Esophagus muscularis mucosa (tissue), 4 donors: ENCODE measurements at places on chromosomes 5 and 9. TPM values are rescaled to one million over a fixed set of nuclear protein-coding genes. Genes with fewer than 3 reads are reported as not detected.

Gene TMC1
- total RNA-seq, result not detected

Gene BHMT
- 4.5 TPM for total RNA-seq

Gene PCDHGA4
- 3.6 TPM for total RNA-seq

Gene PCDHB5
- 7.4 TPM for total RNA-seq

DNA sequence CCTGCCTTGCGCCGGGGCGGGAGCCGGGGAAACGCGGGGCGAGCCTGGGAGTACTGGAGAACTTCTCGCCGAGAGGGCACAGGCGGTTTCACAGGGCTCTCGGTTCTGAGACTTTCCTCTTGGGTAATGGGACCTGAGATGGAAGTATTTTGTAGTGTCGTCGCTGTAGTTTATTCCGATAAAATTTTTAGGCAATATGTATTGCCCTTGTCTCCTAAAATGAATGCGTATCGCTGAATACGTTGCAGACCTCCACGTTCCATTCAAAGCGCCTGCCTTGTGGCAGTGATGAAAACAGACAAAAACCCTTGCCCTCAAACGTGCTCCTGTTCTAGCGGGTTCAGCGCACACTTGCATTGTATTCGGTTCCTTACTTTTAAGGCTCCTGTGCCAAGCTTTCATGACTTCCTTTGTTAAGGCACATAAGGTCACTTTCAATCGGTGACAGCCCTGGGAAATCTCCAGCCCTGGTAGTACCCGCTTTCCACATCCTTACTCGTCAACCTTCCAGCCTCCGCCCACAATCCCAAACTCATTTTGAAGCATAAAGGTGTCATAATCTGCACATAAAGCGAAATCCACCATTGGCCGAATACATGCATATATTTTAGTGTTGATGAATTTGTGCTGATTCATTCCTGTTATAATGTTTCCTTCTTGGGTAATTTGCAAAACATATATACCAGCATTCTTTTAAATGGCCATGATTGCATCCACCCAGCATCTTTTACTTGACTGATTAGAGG, 694 bp downstream of the RMI1 start:
- no peak for DNase-seq

GRCh38 chr9:89522261-89522958, 24.5 kb upstream of the SEMA4D start:
- DNase-seq, result no peak

GRCh38 chr9:126860077-126860756, at the start of gene ZBTB34:
Gene ZBTB34, plus strand, starts transcription at chr9:126860639. Its CDS starts 18,761 bp downstream, at chr9:126879400.
- no peak for DNase-seq

DNA sequence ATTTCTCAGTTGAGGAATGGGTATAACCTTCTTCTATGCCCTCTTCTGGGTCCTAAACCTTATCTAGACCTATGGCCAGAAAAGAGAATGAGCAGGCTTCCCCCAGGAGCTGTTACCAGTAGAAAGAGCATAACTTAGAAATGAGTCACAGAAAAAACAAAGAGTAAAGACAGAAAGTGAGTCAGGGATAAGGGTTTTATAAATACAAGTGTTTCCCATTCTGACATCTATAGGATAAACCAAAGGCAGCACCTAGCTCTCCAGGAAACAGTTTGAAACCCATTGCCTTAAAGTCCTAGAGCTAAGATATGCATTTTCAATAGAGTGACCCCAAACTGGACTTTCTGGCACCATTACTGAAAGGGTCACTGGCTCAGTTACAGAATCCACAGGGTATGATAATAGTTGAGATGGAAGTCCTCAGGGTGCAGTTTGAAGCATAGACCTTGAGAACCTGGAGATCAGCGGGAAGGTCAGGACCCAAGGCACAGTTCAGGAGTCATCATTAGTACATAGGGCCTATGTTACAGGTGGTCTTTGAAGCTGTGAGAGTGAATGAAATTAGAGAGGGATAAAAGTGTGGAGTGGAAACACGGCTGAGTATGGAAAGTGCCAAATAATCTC, 42.7 kb upstream of the LIFR start:
- no peak for DNase-seq

DNA sequence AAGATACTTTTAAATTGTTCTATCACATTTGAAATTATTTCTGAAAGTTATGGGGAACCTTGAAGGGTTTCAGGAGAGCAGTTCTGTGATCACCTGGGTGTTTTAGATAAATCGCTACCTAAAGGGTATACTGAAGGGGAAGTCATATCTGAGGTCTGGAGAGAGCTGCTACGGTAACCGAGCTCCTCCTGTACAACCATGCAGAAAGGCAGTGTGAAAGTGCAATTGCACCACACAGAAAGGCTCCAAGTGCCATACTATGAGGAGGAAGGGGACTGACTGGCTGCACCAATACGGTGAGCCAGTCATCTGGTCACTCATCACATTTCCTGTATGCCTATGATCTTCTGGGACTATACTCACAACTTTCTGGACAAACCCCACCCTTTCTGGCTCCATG, 241.4 kb upstream of the SLC24A2 start:
- no peak for DNase-seq
